Brain microvascular endothelial cell (primary cell): ENCODE measurements at places on chromosomes 1 and 21.

- no peak for DNase-seq
These were observed 1.1 kb downstream of the TSPAN2 start for GRCh38 chr1:115088115-115088778.

DNA sequence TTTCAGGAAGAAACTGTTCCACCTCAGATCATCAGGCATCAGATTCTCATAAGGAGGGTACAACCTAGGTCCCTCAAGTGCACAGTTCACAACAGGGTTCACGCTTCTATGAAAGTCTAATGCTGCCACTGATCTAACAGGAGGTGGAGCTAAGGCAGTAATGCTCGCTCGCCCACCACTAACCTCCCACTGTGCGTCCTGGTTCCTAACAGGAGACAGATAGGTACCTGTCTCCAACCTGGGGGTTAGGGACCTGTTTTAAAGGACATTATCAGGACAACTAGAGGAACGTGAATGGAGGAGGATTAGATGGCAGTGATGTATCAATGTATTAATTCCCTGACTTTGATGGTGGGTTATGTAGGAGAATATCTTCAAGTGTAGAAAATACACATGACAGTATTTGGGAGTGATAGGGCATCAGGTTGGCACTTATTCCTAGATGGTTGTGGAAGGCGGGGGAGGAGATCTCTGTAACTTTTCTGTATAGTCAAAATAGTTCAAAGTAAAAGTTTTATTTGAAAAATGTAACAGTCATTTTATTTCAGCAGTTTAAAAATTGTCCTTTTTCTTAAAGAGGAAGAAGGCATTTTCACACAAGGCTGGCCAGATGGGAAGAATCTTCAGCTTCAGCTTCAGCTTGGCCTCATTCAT lies 43.9 kb downstream of the DEGS1 start:
- no peak for DNase-seq

- no peak for DNase-seq
These were observed 302.6 kb upstream of the C1orf87 start for GRCh38 chr1:60376196-60376595.

DNA sequence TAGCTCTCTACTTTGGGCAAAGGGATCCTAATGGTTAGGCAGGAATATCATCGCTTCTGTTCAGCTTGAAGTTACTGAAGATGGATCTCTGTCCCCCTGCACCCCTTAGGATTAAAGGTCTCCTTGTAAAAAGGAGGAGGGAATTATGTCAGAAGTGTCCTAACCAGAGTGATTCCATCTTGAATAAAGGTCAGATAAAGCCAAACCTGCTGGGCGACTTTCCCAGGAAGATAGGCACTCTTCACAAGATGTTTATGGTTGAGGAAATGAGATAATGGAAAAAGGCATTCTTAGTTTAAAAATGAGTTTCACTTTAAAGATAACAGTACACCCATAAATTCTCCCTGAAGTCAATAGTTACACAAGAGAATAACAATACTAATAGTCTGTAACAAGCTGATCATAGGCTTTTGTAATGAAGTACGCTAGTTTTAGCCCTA lies 1.7 kb upstream of the NENF start:
- DNase-seq = no peak

- no peak for DNase-seq
These were observed 25.6 kb downstream of the CDKN2C start for GRCh38 chr1:50995651-50996050.

DNA sequence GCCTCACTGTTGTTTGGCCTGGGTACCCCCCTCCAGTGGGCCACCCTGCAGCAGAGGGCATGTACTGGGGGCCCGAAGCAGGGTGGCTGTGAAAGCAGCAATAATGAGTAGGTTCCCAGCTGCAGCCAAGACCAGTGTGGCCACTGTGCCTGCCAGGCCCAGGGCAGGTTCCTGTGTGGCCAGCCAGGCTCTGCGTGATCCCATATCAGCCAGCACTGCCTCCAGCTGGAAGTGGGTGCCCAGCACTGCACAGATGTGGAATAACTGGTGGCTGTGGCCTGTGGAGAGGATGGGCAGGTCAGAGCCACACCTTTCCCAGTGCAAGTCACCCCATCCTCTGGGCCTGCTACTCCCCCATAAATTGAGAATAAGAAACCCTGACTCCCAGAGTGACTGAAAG lies 2.1 kb downstream of the BGLAP start:
- DNase-seq = no peak

GRCh38 chr1:6179564-6180175 lies 451 bp downstream of the CHD5 start:
- DNase-seq = no peak

DNA sequence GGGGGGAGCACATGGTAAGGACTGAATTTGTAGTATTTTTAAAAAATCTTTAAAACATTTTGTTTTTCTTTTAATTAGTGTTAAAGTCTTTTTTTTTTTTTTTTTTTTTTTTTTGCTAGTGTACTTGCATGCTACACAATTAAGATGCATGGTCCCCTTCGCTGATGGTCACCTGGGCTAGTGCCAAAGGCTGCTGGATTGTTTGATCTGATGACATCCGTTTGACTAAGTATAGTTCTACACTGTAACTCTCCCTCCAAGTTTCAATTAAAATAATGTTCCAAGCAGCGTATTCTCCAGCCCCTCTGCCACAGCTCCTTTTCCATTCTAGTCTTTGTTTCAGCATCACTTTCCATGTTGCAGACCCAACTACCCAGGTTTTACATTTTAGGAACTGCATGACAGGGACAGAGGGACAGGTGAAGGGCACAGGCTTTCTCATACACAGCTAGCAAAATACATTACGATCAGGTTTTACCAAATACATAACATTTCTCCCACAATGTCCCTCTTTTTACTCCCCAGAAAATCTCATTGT lies 852 bp upstream of the RAVER2 start:
- DNase-seq = no peak

DNA sequence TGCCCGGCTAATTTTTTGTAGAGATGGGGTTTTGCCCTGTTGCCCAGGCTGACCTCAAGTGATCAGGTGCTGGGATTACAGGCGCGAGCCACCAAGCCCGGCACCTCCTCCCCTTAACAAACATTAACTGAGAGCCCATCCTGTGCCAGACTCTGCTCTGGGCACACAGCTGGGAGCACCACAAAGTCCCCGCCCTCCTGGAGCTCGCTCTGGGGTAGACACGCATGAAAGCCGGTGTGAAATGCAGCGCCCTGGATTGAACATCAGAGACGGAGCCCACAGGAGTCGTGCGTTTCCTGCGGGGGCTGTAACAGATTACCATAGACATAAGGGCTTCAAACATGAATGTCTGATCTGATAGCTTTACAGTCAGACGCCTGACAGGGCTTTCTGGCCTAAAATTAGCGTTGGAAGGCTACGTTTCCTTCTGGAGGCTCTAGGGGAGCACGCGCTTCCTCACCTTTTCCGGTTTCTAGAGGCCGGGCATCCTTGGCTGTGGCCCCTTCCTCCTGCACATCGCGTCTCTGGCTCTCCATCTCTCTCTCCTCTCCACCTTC lies 14.3 kb downstream of the SLC27A3 start:
- no peak for DNase-seq

- peak; percentile 27 for DNase-seq
These were observed 20.8 kb upstream of the EPB41 start for GRCh38 chr1:28893403-28894102.

- DNase-seq = no peak
These were observed 87.4 kb upstream of the CLDN14 start for GRCh38 chr21:36567216-36567885.

DNA sequence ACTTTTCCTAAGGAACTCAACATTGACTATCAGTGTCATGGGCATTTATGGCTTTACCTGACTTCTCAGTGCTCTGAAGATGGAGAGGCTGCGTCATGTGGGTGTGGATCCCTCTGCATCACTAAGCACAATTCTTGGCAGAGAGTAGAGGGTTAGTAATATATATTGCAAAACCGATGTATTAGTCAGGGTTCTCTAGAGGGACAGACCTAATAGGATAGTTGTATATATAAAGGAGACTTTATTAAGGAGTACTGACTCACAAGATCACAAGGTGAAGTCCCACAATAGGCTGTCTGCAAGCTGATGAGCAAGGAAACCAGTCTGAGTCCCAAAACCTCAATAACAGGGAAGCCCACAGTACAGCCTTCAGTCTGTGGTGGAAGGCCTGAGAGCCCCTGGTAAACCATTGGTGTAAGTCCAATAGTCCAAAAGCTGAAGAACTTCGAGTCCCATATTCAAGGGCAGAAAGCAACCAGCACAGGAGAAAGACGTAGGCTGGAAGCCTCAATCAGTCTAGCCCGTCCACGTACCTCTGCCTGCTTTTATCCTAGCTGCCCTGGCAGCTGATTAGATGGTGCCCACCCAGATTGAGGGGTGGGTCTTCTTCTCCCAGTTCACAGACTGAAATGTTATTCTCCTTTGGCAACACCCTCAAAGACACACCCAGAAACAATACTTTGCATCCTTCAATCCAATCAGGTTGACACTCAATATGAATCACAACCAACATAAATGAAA lies 159.7 kb upstream of the NRIP1 start:
- DNase-seq = peak; percentile 90

GRCh38 chr1:20343149-20343937 lies 52.7 kb downstream of the VWA5B1 start:
- no peak for DNase-seq

- no peak for DNase-seq
These were observed 358.7 kb downstream of the BARHL2 start for GRCh38 chr1:90358448-90358847.

DNA sequence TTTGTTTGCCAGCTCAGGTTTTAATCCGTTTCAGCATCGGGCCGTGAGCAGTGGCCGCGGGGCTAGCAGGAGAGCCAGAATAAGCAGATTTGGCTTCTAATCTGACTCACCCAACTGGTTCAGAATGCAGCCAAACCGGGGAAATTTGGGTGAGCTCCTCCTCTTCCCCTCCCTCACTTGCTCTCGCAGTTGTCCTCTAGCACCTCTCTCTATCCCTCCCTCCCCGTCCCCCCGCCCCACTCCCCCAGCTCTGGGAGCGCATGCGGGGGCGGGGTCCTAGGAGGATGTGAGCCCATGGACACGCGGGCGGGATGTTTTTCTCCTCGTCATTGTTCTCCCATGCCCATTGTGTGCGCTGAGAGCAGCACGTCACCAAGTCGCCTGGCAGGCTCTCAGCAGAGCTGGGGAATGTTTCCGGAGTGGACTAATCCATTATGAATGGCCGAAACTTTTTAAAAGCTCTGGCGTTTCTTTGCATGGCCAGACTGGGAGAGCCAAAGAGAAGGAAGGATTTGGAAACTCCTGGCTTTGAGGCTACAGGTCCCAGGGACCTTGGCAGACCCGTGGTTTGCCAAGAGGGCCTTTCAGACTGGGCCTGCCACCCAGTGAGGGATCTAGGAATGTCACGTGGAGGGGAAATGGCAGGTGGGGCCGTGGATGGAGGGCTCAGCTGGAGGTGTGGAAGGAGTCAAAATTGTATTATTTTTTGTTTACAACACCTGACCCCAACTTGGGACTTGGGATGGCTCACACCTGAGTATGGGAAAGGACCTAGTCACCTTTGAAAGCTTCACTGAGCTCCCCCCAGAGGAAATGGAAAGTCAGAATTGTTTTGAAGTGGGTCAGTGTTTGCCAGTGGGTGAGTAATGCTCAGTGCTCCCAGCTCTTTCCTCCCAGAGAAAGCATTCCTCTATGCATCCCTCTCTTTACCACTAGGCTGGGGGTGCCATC lies 39.2 kb downstream of the CDK18 start:
- peak; percentile 76 for DNase-seq

DNA sequence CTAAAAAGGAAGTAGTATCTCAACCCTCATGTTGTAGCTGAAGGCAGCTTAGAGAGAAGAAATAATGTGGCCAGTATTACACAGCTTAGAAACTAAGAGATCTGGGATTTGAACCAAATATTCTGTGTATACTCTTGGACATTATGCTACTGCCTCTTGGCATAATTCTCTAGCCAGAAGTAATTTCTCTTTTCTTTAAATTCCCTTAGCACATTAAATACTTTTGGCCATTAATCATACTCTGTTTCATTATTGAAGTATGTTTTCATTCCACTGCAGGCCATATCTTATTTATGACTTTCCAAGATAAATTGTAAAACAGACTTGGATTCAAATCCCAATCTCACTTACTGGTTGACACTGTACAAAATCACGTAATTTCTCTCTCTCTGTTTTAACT lies 181.3 kb upstream of the SPAG17 start:
- DNase-seq = no peak

DNA sequence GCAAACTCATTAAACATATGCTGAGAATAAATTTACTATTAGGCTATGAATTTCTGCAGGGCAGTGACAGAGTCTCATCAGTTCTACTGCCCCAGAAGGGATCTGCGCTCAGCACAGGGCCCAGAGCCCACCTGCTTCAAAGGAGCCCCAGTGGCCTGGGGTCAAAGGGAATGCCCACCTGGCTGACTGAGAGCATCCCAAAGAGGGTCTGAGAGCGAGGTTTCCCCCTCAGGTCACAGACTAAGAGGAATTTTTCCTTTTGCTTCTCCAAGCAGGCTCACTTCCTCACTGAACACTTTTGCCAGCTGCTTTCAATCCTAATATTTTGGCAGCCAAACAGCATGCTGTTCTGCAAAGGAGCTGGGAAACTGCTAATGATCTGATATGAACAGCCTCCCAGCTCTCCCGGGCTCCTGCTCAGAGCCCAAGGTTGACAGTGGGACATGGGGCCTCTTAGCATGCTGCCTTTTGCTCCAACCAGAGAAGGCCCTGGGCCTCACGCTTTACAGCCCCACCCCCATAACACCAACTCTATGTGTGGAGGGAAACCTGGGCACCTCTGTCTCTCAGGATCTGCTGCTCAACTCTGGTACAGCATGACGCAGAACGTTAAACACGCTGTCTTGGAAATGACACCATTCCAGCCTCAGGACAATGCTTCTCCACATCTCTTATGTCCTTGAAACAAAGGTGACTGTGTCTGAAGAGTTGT lies 70.7 kb upstream of the SYT6 start:
- DNase-seq = no peak

GRCh38 chr1:203219934-203220333 lies 9.5 kb downstream of the CHIT1 start:
- DNase-seq = no peak

- no peak for DNase-seq
These were observed 8.5 kb upstream of the MATN1 start for GRCh38 chr1:30731806-30732276.

- no peak for DNase-seq
These were observed 86.2 kb downstream of the UBR4 start for GRCh38 chr1:19123837-19124236.

DNA sequence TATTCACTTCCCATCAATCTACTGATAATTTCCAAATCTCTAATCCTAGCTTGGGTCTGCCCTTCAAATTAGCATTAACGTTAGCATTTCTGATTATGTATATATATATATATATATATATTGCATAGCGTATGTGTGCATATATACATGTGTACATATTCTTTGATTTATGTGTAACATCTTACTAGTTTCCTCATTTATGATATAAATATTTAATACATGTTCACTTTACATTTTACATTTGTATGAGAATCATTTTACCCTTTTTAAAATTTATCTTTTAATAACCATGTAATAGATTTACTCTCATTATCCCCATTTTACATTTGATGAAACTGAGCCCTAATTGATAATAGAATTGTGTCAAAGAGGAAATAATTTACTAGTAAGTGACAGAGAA lies 164.7 kb downstream of the ZNF648 start:
- DNase-seq = no peak

GRCh38 chr1:76142771-76143540 lies 68.4 kb downstream of the ST6GALNAC3 start:
- DNase-seq = no peak

GRCh38 chr1:244050835-244051444 lies at the start of gene ZBTB18:
Gene ZBTB18, plus strand, starts transcription at chr1:244051283. Its CDS starts 149 bp downstream, at chr1:244051432.
- peak; percentile 62 for DNase-seq

GRCh38 chr1:178541829-178542553 lies 29.1 kb downstream of the TEX35 start:
- DNase-seq = no peak
